ENCODE measurements at places on chromosomes 3 and 15.
A peak's percentile ranks its signal among the peaks of the same experiment; 100 is the strongest.

DNA sequence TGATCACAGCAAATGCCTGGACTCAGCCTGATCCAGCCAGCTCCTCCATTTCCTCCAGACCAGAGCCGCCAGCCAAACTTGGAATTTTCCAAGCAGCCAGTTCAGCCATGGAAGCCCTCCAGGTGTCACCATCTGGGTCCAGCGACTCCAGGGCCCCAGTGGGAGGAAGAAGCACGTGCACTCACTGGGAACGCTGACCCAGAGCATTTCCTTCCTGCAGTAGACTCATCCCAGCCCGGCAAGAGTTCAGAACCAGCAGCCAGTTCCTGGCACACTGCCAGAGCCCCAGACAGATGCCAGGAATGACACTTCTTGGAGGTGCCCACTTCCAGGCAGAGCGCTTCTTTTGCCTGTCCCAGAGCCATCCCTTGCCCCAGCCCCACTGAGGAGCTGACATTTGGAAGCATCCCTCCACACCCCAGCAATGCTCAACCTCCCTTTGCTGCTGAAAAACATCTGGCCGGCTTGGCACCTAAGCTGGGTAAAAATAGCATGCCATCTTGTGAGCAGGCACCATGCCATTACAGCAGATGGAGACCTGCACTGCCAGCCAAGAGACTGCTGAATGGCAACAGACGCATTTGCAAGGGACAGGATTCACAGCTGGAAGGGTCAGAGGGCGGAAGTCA lies 460.3 kb upstream of the PROK2 start:
- DNase-seq, result no peak

DNA sequence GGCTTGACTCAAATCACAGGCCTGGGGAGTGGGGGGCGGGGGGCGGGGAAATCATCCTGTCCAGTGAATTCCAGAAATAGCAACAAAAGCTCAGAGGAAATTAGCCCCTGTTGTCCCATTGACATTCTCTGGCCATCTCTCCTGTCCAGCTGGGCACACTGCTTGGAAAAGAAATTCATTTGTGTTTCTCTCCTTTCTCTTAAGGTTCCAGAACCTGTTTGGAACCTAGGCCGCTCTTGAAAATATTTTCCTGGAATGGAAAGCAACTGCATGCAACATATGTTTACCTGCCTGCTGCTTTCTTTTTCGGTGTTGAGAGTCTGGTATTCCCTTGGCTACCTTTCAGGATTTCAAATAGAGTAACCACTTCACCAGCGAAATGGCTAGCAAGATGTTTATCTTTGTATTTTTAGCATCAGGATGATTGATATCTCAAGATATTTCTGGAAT lies 169.0 kb downstream of the GHSR start:
- DNase-seq, result no peak

DNA sequence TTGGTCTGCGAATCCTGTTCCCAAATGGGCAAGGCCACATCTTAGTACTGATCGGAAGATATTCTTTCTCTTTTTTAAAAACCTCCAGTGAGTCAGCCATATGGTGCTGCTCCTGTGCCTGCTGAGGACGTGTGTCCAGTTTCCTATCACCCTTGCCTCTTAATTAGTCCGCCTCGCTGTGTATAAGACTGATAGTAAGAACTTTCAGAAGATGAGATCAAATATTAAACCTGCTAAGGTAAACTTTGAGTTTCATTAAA lies 612 bp downstream of the UBA5 start:
- DNase-seq, result no peak

- no peak for DNase-seq
Measured at GRCh38 chr15:65278480-65278879, 8.2 kb downstream of the PARP16 start.

- DNase-seq, result no peak
Measured at GRCh38 chr3:49733551-49733950, 9.8 kb upstream of the GMPPB start.

DNA sequence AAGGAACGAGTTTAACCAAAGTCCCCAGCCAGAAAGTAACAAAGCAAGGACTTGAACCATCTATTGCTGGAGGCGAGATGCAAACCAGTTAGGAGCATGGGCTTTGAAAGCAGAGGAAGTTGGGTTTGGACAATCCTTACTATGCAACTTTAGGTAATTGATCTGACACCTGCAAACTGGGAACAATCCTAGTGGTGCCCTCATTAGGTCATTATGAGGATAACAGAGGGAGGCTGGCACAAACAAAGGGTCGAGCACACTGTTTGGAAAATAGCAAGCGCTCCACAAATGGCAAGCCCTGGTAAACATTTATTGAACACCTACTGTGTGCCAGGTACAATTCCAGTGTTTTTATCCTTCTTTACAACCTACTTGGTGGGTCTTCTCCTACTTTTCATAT lies 45.6 kb downstream of the WNT5A start:
- no peak for DNase-seq

- no peak for DNase-seq
Measured at GRCh38 chr3:197960694-197961581, 921 bp downstream of the LMLN start.

GRCh38 chr3:166526881-166527280 lies 689.7 kb upstream of the BCHE start:
- DNase-seq, result no peak

- DNase-seq, result peak; percentile 39
Measured at GRCh38 chr15:75809986-75810750, 33.1 kb upstream of the UBE2Q2 start.

DNA sequence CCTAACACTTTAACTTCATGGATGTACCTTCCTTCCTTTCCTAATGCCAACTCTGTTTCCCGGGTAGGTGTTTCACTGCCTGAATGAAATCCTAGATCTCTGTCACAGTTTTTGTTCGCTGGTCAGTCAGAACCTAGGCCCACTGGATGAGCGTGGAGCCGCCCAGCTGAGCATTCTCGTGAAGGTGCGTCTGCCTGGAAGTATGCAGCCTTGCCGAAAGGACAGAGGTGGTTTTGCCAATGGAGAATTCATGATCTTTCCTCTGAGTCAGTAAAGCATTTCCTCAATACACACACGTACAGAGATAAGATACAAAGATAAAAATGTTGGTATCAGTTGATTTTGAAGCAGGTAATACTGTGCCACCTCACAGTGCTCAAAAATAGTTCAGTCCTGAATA lies 32.7 kb downstream of the TUBGCP4 start:
- DNase-seq, result no peak

- DNase-seq, result no peak
Measured at GRCh38 chr15:100735129-100736053, 133.0 kb downstream of the ASB7 start.

DNA sequence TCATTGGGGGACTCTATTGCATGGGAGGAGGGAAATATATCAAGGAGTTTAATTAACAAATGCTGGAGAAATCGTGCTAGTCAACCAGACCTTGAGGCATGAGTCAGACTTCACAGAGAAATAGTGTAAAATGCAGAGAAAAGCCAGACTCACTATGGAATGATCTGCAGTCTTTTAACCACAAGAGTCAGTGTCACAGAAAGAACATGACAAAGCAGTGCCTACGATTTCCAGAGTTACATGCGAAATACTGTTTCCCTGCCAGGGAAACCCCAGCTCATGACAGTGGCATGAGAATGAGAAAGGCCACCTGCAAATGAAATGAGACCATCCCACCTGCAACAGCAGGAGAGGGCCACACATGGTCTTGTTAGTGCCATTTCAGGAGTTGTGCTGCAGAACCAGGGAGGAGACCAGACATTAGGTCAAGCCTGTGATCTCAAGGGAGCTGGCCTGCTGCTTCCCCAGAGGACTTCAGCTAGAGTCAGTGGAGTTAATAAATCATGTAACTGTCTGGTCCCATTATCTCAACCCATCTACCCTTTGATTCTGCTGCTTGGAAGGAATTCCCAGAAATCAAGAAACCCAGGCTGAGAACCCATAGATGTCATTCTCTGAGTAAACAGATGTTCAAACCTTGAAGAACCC lies 79.0 kb downstream of the ERC2 start:
- DNase-seq, result no peak

DNA sequence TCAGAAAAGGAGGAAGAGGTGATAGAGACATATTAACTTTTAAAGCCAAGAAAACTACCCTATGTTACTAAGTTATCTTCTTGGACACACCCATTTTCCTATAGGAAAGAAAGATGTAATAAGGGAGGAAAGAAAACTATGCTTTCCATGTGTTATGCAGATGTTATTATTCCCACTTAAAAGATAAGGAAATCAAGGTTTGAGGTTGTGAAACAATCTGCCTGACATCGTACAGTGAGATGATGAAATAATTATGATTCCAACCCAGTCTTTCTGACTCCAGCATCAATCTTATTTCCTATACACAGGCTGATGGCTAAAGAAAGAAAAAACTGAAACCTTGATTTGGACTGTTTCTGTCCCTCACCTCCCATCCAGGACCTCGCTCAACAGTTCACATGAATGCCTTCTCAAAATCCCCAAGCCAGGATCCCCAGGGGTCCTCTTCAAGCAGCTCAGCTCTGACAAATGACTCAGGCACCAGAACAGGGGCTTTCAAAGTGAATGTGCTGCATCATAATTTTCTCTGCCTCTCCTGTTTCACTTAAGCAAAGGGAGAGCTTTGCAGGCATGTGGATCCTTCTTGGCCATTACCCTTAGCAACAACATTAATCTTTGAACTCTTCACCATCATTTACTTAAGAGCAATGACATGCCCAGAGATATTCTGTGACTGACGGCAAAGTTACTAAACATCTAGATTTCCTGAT lies 12.4 kb upstream of the EID1 start:
- DNase-seq, result no peak

GRCh38 chr3:52313774-52314188 lies 2.3 kb upstream of the DNAH1 start:
- no peak for DNase-seq

DNA sequence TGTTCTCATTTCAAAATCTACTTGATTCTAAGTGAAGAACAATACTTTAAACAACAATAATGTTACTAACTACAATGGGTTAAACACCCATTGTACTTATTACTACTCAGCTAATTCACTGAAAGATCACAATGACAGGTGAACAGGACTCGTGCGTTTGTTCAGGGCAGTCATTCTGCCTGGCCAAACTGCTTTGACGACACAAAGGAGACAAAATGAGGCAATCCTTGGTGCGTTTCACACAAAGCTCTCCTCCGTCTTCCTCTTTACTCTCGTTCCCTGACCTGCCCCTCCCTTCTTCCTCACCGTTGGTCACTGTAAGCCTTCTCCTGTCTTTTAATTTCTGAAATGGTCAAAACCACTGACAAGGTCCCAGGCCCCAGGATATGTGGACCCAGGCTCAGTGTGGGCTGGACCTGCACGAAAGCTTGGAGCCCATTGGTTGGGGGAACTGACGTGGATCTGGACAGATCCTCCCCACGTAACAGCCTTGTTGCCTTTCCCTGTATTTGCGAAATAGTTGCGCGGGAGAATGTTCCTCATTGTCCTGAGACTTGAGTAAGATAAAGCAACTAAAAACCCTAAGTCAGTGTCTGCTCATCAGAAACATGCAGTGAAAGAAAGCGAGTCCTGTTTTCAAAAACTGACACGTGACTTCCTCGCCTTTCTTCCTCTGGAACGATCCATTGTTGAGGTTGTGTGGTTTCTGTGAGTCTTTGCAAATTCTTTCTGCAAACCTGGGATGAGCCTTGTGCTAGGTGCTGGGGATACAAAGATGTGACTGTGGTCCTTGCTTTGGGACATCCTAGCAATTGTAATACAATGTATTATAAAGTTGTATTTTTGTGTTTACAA lies 147.1 kb upstream of the RGMA start:
- no peak for DNase-seq
